ENCODE measurements at places on chromosomes 7 and 10. TPM values are rescaled to one million over a fixed set of nuclear protein-coding genes. Genes with fewer than 3 reads are reported as not detected.

LLCFC1 gene
- not detected for total RNA-seq

FBXO24 gene
- total RNA-seq = 1.5 TPM

SFRP5 gene
- not detected for total RNA-seq

C10orf62 gene
- total RNA-seq = not detected

GRCh38 chr10:29022513-29022912 lies 266.4 kb upstream of the LYZL1 start:
- H3K4me1 ChIP-seq = no peaks in the 10 kb centered on the region
- H3K4me3 ChIP-seq = no peak overlapping the region
- H3K36me3 ChIP-seq = no peaks in the 10 kb centered on the region
- no peak for DNase-seq
